H7 (cell line): ENCODE measurements at places on chromosomes 6 and 20.

DNA sequence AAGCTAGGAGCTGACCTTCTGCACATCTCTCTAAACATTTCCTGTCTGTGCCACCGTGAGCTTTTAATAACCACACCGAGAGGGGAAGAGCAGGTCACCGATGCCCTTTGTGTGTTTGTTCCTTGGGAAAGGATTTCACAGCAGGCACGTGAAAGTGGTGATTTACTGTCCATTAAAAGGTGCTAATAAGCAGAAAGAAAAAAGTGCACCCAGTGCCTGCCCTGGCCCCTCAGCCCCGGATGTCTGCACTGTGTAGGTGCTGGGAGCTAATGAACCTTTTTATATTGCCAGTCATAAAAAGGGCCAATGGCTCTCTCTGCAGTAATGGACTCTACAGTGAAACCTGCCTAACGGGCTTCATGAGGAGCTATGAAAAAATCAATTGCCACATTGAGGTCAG is 312.6 kb downstream of the C6orf118 start:
- DNase-seq, result no peak

GRCh38 chr6:136926383-136926782 is 4.3 kb downstream of the SLC35D3 start:
- DNase-seq, result no peak

DNA sequence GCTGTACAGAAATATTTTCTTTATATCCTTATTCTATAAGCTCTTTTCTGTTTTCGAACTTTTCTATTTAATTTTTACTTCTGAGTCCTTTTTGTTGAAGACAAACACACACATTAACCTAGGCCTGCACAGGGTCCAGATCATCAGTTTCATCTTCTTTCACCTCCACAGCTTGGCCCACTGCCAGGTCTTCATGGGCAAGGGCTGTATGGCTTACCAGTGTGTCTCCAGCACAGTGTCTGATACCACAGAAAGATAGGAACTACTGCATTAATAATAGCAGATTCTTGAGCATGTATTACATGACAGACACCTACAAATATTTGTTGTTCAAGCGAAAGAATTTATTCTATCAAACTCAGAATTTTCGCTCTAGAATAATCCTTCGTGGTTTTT is 24.4 kb downstream of the QKI start:
- no peak for DNase-seq

GRCh38 chr20:48705240-48706115 is 122.3 kb downstream of the PREX1 start:
- DNase-seq, result no peak

DNA sequence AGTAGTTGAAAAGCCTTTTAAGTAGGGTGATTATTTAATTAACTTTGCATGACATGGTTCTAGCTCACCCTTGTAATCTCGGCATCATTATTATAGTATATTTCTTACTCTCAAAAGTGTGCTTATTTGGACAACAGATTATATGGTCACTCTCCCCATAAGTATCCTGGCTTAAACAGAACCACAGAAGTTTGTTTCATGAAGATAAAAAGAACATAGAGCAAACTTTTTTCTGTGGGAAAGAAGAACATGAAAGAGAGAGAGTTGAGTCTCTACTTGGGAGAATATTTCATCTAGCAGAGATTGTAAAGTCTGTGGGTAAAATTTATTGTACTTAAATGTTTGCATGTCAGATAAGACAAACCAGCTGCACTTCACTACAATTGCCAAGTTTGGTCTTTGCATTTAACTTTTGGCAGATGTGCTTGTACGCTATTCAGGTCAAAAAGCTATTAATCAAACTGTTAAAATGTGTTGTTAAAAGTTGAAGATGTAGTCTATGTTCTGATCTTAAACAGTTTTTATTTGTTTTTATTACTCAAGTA is 33.4 kb upstream of the PRIM2 start:
- DNase-seq, result no peak

- no peak for DNase-seq
Measured at GRCh38 chr6:319177-320131, 27.2 kb downstream of the DUSP22 start.

- DNase-seq, result no peak
Measured at GRCh38 chr6:54801669-54802068, 44.9 kb upstream of the FAM83B start.

GRCh38 chr20:43752051-43752360 is 25.2 kb upstream of the GTSF1L start:
- no peak for DNase-seq

GRCh38 chr6:80214436-80215022 is 108.1 kb downstream of the BCKDHB start:
- peak; percentile 10 for DNase-seq

- peak; percentile 18 for DNase-seq
Measured at GRCh38 chr6:154154389-154154967, 115.4 kb downstream of the OPRM1 start.

DNA sequence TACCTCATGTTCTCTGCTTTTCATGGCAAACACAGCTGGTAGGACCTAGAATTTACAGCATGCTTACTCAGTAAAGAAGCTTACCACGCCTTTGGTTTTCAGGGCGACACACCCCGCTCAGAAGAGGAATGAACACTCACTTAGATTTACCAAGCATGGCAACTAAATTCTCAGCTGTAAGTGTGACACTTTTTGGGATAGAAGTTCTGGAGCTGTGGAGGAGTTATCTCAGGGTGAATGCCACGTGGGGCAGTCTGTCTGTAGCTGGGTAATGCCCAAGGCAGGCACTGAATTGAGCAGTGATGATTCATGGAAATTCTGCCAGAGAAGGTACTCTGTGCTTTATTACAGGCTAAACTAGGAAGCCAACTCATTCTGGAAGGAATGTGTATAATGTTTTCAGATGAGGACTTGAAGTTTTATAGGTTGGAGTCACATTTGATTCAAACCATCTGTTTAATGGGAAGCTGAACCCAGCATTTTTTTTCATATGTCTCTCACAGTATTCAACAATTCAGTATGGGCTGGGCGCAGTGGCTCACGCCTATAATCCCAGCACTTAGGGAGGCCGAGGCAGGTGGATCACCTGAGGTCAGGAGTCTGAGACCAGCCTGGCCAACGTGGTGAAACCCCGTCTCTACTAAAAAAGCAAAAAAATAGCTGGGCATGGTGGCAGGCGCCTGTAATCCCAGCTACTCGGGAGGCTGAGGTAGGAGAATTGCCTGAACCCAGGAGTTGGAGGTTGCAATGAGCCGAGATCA is 3.5 kb upstream of the PRIM2 start:
- no peak for DNase-seq

DNA sequence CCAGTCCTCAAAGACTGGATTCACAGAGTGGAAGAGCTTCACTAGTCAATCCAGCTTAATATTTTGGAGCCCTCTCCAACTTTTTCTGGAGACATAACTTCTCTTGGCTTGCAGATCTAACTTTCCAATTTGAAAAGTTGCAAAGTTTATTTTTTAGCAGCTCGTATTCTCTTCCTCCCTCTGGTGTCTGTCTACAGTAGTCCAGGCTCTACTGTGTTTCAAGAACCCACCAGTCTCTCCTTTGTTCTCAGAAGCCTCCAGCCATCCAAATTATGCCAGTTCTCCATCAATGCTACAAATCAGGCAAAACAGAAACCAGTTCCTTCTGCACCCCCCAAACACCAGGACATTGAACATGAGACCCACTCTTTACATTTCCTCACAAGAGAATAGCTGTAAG is 376.1 kb upstream of the OPRM1 start:
- DNase-seq, result no peak

- DNase-seq, result no peak
Measured at GRCh38 chr6:13099771-13100170, 228.6 kb downstream of the TBC1D7 start.

DNA sequence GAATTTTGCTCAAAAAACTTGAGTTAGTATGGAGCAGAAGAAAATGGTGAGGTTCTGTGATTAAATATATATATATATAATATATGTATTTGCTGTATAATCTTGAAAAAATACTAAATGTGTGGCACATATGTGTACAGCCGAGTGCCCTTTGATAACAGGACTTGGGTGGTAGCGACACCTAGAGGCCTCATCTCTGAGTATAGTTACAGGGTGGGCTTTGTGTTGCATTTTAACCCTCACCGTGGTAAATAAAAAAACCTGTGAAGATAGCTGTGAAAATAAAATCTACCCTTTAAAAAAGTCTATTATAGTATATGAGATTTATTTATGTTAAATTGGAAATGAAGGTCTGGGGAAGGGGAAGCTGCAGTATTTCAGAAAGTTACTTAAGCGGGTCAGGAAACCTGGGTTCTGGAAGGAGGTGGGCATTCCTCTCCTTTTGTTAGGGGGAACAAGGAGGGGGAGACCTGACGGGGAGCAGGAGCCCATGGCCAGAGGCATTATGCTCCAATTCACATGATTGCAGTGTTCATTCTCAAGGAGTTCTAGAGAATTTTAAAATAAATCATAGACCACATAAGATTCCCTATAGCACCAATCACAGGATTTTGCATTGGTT is 82.7 kb downstream of the SH3BGRL2 start:
- peak; percentile 19 for DNase-seq

DNA sequence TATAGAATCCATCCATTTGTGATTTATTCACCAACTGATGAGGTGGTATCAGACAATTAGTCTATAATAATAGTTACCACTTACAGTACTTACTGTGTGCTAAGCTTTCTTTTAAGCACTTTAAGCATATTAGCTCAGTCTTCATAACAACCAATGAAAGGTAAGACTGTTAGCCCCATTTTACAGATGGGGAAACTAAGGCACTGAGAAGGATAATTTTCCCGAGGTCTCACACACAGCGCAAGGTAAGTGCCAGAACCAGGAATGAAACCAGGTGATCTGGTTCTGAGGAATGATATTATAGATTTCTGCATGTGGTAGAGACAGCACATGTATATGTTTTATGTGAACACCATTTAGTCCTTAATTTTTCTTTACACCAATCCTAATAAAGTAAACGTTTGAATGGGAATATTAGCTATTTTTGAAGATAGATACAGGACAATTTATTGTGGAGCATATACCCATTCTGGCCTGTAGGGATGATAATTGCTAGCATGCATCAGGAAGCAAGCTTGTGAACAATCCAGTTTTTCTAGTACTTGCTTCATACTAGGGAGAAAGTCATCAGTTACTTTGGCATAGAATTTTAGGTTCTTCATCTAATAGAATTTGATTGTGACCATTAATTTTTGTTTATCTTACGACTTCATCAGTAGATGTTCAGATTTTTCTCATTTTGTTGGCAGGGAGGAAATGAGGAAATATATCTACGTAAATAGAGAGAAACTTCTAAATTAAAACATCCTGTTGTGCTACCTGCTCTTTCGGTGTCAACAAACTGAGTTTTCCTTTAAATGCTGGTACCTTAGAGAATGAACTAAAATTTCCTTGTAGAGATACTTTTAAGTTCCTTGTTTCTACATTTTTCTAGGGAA is 3.0 kb downstream of the YWHAB start:
- DNase-seq, result no peak

DNA sequence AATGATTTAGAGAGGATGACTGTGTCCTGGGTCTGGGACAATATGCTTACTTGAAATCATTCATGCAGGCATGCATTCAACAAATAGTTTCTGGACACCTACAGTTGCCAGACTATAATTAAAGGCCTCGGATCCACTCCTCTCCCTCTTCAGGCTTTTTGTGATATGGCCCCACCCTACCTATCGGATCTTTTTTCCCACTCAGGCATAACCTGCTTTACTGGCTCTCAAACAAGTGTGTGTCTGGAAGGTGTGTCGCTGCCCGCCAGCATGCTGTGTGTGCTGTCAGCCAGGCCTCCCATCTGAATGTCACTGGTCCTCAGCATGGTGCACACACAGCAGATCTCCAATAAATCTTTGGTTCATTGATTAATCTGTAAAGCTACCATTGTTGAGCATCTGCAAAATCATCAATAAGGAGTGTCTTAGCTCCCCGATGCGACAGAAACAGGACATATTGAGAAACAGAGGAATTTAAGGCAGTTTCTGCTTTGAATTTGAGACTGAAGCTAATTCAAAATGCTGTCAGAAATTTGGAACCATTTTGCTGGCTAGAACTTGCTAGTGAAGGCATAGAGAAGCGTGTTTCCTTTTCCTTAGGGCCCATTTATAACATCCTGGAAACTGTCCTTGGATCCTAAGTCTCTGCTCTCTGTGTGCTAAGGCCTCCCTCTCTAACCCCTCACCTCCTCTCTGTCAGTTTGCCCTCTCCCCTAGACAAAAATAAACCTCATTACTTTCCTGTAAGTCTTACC is 23.5 kb upstream of the CCN6 start:
- DNase-seq, result no peak

GRCh38 chr20:16299897-16300296 is 273.4 kb downstream of the KIF16B start:
- DNase-seq, result no peak

- DNase-seq, result peak; percentile 6
Measured at GRCh38 chr20:57664924-57665588, 44.8 kb downstream of the PMEPA1 start.

GRCh38 chr6:154513601-154514320 is 3.3 kb upstream of the CNKSR3 start:
- no peak for DNase-seq

DNA sequence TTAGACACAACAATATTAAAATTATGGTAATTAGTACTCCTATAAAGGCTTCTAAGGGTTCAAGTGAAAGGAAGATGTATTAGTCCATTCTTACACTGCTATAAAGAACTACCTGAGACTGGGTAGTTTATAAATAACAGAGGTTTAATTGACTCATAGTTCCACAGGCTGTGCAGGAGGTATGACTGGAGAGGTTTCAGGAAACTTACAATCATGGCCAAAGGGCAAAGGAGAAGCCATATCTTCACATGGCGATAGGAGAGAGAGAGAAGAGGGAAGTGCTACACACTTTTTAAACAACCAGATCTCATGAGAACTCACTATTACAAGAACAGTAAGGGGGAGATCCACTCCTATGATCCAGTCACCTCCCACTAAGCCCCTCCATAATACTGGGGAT is 52.9 kb downstream of the TINAG start:
- DNase-seq, result no peak
